Cerebellar nuclear complex (tissue), 1 donor: ENCODE measurements at places on chromosomes 1 and 21.
A peak's percentile ranks its signal among the peaks of the same experiment; 100 is the strongest.

GRCh38 chr1:65422241-65423203 lies 2.1 kb downstream of the LEPR start:
- DNase-seq: no peak

GRCh38 chr1:31295874-31296485 lies 608 bp downstream of the SNRNP40 start:
- DNase-seq: no peak

DNA sequence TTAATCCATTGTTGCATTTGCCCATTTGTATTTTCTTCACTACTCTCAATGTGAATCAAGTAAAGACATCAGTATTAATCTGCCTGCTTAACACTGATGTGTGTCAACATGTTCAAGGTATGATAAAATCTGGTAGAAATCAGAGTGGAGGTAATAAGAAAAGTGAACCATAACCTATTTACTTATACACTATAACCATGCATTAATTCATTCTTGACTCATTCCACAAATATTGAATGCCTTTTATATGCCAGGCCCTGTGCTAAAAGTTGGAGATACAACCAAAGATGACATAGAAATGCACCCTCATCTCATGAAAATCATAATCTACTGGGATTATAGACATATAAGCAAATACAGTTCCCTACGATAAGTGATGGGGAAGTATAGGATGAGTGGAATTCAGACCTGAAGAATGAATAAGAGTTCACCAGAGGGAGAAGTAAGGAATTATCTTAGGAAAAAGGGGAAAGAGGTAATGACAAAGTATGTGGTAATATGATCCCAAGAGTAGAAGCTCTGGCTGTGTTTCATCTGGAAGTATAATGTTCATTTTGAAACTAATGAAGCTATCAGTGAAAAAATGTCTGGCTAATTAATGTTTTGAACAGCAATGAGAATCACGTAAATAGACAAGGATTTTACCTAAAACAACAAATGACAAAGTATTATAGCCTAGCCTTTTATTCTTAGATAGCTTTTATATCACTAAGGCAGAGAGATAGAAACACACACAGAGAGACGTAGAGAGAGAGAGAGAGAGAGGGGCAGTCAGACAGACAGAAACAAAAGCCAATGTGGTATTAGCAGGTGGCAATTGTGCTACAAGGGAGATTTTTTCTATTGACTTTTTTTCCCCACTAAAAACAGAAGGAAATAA lies 7.0 kb upstream of the RWDD3 start:
- DNase-seq: no peak

GRCh38 chr1:101238031-101238628 lies 1.3 kb downstream of the S1PR1 start:
- DNase-seq: no peak

GRCh38 chr1:42146626-42147320 lies 6.4 kb upstream of the GUCA2B start:
- no peak for DNase-seq

- no peak for DNase-seq
Observed at GRCh38 chr1:159941591-159942560, 3.5 kb downstream of the IGSF9 start.

DNA sequence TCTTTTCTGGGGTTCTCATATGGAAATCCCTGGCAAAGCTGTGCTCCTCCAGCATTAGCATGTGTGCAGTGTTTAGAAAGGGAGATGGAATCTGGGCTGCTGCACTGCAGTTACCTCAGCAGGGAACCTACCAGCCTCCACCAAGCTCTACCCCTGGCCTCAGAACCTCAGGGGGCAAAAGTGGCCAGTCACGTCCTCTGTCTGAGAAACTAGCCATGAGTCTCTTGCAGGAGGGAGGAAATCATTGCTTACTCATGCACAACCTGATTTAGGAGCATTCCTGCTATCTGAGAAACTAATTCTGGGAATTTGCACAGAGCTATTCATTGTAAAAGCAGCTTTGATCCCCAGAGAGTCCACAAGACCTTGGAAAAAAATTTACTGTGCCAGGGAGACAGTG lies 80.6 kb upstream of the IPO9 start:
- no peak for DNase-seq

GRCh38 chr1:67597336-67597735 lies 87.7 kb upstream of the GADD45A start:
- no peak for DNase-seq

- no peak for DNase-seq
Observed at GRCh38 chr1:43530483-43531106, at the start of gene PTPRF. Gene PTPRF (plus strand): TSS chr1:43530883. CDS start chr1:43545076, 14,193 bp downstream.

DNA sequence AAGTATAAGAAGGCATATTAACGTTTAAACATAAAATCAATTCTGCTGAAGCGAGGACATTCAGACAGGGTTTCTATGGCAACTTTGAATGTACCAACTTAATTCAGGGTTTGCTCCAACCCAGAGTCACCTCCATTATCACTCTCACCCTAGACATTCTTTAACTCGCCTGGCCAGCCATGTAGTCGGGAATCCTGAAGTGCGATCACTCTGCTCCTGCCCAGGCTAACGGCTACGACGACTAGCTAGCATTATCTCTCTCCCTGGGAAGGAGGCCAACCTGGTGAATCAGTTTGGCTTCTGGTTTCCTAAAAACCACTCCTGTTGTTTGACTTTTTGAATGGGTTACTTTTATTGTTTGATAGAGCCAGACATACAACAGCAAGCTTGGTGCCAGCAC lies 38.9 kb upstream of the ZBTB18 start:
- no peak for DNase-seq

- peak; percentile 39 for DNase-seq
Observed at GRCh38 chr1:64268653-64269557, 65.5 kb downstream of the UBE2U start.

DNA sequence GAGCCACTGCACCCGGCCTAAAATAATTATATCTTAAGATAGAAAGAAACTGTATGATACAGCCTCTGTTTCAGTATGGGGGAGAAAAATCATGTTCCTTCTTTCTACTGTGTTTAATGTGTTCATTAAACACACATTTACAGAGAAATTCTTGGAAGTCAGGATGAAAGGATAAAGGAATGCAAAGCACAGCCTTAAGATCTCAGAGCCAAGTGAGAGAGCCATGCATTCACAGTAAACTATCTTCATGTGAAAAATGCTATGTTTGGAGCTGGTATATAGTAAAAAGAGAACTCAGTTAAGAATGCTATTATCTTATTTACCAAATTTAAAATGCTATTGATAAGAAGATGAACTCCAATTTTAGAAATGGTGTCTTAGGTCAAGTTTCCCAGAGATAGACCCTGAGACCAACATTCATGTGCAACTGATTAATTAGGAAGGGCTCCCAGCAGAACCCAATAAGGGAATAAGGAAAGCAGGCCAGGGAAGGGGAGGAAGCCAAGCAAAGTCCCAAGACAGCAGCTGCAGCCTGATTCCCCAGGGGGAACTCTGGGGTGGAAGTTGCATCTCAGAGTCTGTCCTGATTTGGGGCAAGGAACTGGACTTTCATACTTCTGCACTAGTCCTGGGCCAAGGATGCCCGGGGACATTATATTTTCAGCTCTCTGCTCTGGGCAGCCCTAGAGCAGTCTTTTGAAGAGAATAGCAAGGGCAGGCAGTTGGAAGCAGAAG lies 130.0 kb upstream of the ZNF648 start:
- DNase-seq: no peak

GRCh38 chr1:43645461-43645860 lies 4.5 kb upstream of the KDM4A start:
- no peak for DNase-seq

GRCh38 chr1:45863218-45863617 lies 59.8 kb downstream of the MAST2 start:
- no peak for DNase-seq

DNA sequence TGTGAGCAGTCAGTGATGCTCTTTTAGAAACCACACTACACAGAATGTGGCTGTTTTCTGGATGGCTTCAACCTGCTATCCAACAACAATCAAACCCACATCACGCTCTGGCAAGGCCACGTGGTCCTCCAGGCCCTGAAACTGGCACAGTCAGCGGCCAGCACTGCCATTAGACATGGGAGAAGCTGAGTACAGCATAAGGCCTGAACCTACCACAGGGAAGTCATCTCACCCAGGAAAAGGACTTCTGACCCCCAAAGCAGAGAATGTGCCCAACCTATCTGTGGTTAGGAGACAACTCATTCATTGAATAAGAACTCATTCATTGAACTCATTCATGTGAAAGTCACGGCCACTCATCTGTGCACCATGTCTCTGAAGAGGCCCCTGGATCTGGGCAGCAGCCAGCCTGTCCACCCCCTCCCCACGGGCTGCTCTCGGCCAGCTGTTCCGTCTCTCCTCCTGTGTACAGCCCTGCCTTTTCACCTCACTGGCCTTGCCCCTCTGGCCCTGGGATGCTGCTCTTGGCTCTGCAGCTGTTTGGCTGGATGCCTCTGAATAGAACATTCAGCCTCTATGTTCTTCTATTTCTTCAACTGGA lies 41.1 kb downstream of the C1orf198 start:
- DNase-seq: no peak

- DNase-seq: no peak
Observed at GRCh38 chr1:1591452-1591851, 8.5 kb downstream of the FNDC10 start.

GRCh38 chr1:109909561-109909960 lies 1.1 kb upstream of the CSF1 start:
- no peak for DNase-seq

DNA sequence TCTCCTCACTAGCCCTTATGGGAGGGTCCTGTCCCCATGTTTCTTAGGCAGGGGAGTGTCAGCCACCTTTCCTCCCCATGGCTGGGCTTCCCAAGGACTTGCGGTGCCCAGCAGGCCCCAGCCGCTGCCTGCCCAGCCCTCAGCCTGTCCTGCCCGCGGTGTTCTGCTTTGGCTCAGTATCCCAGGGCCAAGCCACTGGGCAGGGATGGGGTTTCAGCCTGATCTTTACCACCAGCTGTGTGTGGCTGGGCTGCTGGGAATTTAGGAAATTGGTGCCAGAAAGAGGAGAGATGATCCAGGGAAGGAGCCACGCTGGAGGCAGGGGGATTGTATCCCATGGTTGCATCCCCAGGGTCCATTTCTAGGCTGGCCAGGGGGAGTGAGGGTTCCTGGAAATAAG lies 6.9 kb upstream of the IGFN1 start:
- DNase-seq: no peak

GRCh38 chr1:55055084-55055882 lies 15.9 kb downstream of the PCSK9 start:
- DNase-seq: no peak

GRCh38 chr1:193216920-193217319 lies 30.5 kb upstream of the B3GALT2 start:
- no peak for DNase-seq

GRCh38 chr1:172622541-172622940 lies 36.4 kb upstream of the FASLG start:
- no peak for DNase-seq

DNA sequence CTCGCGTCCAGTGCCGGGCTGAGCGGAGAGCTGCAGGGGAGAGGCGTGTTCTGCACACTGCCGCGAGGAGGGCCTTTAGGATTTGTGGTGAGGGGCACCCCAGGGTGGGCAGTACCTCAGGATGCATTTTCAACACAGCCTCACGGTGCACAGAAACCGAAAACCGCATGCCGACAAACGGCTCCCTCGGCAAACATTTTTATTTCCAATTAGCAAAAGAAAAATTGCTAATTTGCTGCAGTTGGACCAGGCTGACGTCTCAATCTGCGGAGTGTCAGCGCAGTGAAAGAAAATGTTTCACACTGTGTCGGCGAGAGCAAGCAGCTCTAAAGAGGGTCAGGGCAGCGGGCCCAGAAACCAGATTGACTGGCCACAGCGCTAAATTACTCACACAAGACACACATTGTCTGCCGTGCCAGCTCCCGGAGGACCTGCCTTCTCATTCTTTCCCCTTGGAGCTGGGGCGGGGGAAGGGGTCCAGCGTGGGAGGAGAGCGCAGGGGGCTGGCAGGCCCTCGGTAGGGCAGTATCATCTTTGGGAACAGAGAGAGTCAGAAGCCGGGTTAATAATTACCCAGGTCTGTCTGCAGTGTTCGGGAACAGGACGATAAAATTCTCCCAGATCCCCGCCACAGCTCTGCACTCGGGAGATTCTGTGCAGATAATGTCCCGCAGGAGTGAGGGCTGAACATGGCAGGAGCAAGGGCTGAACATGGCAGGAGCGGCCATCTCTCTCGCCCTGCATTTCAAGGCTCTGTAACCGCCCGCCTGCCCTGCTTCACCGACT lies 150.2 kb downstream of the PRDM16 start:
- no peak for DNase-seq

- DNase-seq: no peak
Observed at GRCh38 chr1:232968965-232969364, 18.6 kb downstream of the NTPCR start.

GRCh38 chr1:90727917-90728501 lies 10.9 kb upstream of the BARHL2 start:
- DNase-seq: no peak

DNA sequence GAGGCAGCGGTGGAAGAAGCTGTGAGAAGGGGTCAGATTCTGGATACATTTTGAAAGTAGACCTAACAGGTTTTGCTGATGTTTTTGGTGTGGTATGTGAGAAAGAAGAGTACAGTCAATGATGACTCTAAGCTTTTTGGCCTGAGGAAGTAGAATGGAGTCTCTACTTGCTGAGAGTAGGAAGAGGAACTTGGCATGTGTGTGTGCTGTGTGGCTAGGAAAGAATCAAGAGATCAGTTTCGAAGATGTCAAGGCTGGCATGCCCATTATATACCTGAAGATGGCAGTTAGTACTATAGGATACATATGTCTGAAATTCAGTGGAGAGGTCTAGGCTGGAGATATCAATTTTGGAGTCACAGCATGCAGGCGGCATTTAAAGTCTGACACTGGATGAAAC lies 64.4 kb downstream of the MAB21L3 start:
- no peak for DNase-seq

GRCh38 chr1:180961622-180962021 lies 48.9 kb downstream of the KIAA1614 start:
- DNase-seq: no peak

GRCh38 chr1:183674886-183675285 lies 21.8 kb upstream of the APOBEC4 start:
- DNase-seq: no peak

DNA sequence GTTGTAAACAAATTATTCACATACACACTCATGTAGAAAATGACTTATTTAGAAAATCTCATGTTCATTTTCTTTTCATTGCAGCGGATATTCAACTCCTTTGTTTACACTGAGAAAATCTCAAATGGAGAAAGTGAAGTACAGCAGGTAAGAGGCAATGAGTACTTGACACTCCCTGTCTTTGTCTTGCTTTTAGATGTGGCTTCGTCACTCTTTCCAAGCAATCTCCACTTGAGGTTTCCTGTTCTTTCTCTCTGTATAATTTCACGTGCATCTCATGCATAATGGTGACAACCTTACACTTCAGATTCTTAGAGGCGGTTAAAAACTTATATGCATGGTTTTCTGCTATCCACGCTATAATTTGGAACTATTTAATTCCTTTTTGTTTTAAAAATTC lies 80.6 kb downstream of the CACHD1 start:
- no peak for DNase-seq

- DNase-seq: no peak
Observed at GRCh38 chr1:64502931-64503330, 33.0 kb downstream of the CACHD1 start.
